Fibroblast of skin of scalp (primary cell): ENCODE measurements at places on chromosomes 5 and 9.

DNA sequence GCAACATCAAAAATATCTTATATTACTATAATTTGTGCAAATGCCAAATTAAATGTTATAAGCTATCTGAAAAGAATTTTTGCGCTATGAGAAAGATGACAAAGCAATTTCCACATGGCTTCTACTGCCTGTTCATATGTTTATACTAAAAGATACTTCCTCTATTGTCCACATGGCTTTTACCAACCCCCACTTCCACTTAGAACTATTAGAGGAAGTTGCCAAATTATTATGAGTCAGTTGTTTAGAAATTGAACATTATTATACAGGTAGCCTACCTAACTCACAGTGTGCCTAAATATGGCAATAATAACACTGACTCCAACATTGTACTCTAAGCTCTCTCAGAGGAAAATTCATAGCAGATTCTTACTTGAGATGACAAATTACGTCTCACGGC is 37.6 kb upstream of the SLC27A6 start:
- no peak for DNase-seq

DNA sequence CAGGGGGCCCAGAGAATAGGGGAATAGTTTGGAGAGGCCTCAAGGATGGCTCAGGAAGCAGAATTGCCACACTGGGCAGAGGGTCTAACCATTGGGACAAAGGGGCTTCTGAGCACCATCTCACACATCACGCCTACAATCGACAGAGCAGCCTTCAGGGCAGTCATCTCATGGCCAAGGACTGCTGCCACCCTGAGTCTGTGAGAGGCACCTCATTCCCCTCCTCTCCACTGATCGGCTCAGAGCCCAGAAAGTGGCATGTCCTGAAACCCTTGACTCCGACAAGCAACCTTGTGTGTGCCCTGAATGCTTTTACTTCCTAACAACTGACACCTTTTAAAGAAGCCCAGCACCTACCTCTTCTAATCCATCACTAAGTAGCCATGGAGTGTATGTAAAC is 128.9 kb upstream of the PTPN3 start:
- DNase-seq = peak; percentile 43

DNA sequence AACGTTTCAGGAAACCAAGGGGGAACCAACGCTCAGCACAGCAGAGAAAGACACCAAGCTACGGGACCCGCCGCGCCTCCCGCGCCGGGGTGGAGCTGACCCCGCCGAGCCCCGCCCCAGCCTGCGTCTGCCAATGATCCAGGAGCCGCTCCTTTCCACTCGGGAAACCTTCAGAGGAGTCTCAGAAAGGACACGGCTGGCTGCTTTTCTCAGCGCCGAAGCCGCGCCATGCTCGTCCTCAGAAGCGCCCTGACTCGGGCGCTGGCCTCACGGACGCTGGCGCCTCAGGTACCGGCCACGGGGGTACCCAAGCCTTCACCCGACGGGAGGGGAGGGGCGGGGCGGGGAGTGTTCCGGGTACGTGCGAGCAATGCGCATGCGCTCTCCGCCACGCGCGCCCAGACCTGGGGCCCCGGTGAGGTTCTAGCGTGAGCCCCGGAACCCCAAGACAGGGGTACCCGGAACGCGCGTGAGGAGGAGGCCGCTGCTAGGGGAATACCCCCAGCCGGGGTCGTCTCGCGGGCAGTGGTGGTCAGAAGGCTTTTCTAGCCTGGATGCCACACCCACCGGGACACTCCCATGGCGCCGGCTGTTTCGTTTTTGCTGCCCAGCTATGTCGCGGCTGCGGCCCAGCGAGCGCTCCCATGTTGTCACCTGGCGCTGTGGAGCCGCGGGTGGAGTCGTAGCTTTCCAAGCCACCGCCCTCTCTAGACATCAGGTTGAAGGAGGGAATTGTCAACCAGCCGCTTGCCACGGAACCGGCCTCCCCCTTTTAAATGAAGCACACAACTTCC is at the start of gene NIPSNAP3A:
Gene NIPSNAP3A (plus strand): TSS at position 119 of the 794 bp plus-strand sequence. CDS start 110 bp downstream, at position 229.
- peak; percentile 75 for DNase-seq

DNA sequence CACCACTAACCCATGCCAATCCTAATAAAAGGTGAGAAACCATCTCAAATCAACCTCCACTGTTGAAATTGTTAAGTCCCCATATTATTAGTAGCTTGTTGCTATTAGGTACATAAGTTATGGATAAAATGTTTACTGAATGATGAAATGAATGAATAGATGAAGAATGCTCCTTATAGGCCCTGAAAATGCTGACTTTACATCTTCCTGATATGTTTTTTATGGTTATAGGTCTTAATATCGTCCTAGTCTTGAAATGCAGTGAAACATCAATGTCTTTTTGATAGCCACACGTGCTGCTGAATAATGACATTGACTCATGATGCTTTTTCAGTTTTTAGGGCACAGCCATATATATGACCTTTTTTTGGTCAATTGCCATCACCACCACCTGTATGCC is 277.7 kb downstream of the SAXO1 start:
- no peak for DNase-seq

- DNase-seq = peak; percentile 54
Observed at GRCh38 chr5:32512926-32513325, 68.4 kb upstream of the ZFR start.

DNA sequence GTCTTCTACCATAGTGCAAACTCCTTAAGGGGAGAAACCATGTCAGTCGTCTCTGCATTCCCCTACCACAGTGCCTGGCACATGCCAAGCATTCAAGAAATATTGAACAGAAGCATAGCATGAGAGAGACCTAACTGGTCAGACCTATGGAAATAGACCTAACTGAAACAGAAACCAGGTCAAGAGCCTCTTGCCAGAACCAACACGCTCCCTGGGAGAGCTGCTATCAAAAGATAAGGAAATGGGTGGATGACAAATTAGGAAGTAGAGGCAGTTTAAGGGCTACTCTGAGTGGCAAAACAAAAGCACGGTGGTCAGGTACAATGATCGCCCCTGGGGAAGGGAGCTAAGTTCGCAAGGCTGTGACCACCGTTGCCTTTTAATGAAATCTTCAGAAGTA is 66.0 kb upstream of the SMIM15 start:
- DNase-seq = no peak

DNA sequence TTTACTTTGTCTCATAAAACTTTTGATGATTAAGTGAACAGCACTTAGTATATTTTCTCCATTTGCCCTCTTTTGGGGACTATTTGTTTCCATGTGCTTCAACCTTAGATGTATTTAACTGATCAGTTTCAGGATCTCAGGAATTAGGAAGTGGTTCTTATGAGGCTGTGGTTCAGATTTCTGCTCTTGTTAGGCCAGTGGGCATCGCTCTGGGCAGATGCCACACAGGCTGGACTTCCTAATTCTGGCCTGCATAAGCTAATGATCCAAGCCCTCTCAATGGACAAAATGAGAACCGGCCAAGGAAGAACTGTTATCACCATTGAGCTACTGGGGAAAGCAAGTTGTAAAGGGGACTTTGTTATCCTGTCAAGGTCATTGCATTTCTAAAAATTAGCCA is 6.9 kb downstream of the ARHGAP26 start:
- DNase-seq = no peak

- peak; percentile 97 for DNase-seq
Observed at GRCh38 chr9:33151007-33151557, 16.1 kb downstream of the B4GALT1 start.

DNA sequence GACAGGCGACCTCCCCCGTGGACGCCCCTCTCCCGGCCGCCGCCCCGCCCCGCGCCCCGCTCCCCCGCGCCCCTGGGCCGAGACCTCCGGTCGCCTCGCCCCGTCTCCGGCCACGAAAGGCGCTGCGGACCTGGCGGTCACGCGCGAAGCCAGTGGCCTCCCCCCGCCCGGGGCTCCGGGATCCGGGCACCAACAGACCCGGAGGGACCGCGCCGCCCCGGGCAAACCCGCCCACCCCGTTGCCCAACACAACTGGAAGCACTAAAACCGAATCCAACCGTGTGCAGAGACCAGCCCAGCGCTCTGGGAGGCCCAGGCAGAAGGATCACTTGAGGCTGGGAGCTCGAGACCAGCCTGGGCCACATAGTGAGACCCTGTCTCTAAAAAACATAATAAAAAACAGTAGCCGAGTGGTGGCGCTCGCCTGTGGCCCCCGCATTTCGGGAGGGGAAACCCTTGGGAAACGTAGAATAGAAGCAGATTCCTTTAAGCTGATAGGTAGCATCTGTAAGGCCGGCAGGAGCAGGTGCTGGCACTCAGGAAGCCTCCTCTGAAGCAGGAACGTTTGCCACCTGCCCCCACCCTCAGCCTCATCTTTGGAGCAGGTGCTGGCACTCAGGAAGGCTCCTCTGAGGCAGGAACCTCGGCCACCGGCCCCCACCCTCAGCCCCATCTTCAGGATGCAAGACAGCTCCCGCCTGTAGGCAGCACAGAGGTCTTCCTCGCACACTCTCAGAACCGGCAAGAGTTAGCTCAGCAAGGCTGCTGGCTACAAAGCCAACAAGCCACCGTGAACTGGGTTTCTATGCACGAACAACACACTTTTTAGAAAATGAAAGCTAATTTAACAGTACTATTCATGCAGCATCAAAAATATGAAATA is 4.6 kb upstream of the SLC9A3 start:
- DNase-seq = no peak
